ENCODE measurements at places on chromosomes 5 and 9.

DNA sequence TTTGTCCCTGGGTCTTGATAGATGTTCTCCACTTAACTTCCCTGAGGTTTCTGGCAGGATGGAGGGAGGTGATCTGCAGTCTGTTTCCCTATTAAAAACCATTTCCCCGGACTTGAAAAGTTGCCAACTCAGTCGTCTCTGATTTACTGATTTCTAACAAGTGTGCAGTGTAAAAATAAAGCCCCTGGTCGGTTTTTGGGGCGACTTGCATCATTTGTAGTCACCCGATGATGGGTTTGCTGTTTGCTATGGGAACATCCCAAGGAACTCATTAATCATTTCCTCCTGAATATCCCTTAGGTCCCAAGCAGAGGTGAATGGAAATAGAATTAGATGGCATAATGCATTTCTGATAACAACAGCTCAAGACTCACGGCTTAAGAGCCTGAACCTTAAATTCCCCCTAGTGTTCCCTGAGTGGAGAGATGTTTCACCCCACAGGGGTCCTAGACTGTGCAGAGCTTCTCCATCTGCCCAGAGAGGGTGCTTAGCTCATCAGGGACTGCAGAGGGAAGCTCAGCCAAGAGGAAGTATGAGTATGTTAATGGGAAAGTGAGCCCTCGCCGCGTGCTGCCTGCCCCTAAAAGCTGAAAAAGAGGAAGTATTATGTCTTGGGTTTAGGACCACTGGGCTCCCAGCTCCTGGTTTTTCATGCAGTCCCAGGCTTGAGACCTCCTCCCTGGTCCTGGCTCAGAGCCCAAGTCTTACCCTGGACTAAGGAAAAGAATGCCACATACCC is 115.1 kb upstream of the DAP start:
- DNase-seq: peak; percentile 20

DNA sequence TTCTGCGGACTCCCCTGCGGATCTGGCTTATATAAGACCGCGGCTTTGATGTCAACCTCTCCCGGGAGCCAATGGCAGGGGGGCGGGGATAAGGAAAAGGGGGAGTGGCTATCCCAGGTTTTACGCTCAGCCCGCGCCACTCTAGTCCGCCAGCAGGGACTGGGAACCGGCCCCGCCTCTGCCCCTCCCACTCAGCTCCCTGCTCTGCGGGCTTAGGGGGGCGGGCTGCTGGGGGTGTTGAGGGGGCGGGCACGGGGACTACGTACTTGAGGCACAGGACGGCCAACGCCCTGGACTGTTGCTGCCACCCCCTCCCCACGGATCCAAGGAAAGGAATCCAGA is at the start of gene HAND1:
Gene HAND1 (minus strand): TSS at position 4 of the 342 bp plus-strand sequence. CDS start 219 bp downstream, outside the sequence.
- DNase-seq: no peak

- no peak for DNase-seq
Measured at GRCh38 chr9:137294091-137294680, 7.9 kb downstream of the NRARP start.

DNA sequence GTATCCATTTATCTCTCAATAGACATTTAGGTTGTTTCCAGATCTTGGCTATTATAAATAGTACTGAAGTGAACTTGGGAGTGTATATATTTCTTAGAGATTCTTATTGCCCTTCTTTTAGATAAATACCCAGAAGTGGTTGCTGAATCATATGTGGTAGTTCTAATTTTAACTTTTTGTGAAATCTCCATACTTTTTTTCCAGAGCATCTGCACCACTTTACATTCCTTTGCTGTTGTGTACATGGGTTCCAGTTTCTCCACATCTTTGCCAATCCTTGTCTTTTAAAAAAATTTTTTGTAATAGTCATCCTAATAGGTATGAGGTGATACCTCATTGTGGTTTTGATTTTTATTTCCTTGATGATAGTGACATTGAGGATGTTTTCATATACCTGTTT is 303.7 kb downstream of the CCDC171 start:
- no peak for DNase-seq

- no peak for DNase-seq
Measured at GRCh38 chr5:116271446-116272025, 186.7 kb downstream of the COMMD10 start.

DNA sequence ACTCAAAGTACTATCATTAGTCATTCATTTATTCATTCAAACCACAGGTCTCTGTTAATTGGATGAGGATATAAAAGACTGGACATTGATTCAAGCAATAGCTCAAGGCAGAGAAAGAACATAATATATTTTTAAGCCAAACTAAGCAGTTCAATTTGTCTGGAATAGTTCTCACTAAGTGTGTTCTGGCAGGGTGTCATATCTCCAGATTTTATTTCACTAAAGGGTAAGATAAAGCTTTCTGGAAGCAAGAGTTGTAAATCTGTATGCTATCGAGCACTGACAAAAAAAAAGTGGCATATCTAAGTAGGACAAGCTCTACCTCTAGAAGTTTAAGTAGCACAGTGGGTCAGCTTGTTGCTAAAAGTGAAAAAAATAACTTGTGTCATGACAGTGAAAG is 375.6 kb downstream of the TUSC1 start:
- DNase-seq: no peak

- no peak for DNase-seq
Measured at GRCh38 chr9:87562530-87563170, 65.0 kb downstream of the DAPK1 start.

- DNase-seq: no peak
Measured at GRCh38 chr9:130891688-130892476, 4.7 kb downstream of the QRFP start.

DNA sequence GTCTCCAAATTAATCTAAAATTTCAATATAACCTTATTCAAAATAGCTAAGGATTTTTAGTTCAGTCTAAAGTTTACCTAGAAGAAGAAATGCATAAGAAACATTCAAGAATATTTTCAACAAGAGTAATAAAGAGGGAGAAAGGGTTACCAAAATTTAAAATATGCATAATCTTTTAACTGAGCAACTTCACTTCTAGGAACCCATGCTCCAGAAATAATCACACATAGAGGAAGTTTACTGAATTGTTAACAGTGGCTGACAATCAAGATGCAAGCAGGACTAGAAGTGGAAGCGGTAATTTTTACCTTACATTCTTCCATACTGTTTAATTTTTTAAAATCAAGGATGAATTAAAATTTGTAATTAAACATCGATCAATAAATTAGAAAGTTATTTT is 1.9 kb downstream of the PJA2 start:
- no peak for DNase-seq

DNA sequence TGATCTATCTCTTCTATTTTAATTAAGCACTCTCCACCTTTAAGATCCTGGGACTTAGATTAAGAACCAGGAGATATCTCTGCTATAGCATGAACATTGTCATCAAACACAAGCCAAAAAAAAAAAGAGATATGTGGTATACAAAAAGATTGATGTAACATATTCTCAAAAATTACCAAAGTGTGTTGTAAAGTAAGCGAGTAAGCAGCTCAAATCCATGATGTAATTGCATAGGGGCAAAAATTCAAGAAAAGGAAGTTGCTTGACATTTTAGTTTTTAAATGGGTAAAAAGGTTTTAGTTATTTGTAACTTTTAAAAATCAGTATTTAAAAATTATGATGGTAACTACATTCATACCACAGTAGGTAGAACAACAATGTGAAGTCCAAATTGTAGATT is 40.7 kb downstream of the CNTRL start:
- DNase-seq: no peak

DNA sequence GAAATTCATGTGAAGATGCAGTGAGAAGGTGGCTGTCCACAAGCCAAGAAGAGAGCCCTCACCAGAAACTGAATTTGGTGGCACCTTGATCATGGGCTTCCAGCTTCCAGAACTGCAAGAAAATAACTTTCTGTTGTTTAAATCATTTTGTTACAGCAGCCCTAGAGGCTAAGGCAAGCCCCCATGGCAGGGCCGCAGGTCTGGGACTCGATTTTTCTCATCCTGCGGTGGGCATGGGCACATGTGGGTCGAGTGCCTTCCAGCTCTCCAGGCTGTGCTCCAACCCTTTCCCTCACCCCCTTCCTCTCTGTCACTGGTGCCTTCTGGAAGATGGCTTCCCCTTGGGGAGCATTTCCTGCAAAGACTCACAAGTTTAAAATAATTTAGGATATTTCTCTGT is 40.7 kb downstream of the AHRR start:
- no peak for DNase-seq

- no peak for DNase-seq
Measured at GRCh38 chr9:121684381-121685145, 33.1 kb downstream of the DAB2IP start.
